ENCODE measurements at places on chromosomes 6 and 20. TPM values are rescaled to one million over a fixed set of nuclear protein-coding genes. Genes with fewer than 3 reads are reported as not detected.

PKIB gene
- total RNA-seq, result 5.2 TPM

DNA sequence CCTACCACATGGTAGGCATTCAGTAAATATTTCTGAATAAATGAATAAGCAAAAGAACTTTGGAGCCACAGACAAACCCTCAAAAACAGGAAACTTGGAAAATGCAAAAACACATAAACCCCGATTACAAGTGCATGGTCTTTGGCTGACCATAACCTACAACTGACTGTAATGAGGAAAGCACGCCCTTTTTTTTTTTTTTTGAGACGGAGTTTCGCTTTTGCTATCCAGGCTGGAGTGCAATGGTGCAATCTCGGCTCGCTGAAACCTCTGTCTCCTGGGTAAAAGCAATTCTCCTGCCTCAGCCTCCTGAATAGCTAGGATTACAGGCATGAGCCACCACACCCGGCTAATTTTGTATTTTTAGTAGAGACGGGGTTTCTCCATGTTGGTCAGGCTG, 11.9 kb upstream of the LATS1 start:
- no peak for DNase-seq
- H3K27me3 ChIP-seq, result no peaks in the 10 kb centered on the region
- H3K27ac ChIP-seq, result no peak overlapping the region
- no peaks in the 10 kb centered on the region for H3K4me1 ChIP-seq
- H3K36me3 ChIP-seq, result no peaks in the 10 kb centered on the region

GRCh38 chr6:164015088-164015484, 600.6 kb downstream of the QKI start:
- H3K4me1 ChIP-seq, result no peaks in the 10 kb centered on the region
- H3K27ac ChIP-seq, result no peak overlapping the region
- no peaks in the 10 kb centered on the region for H3K36me3 ChIP-seq
- DNase-seq, result no peak
- H3K27me3 ChIP-seq, result no peaks in the 10 kb centered on the region
- no peak overlapping the region for H3K4me3 ChIP-seq

SPO11 gene
- total RNA-seq, result not detected

FAM217A gene
- not detected for total RNA-seq

DNA sequence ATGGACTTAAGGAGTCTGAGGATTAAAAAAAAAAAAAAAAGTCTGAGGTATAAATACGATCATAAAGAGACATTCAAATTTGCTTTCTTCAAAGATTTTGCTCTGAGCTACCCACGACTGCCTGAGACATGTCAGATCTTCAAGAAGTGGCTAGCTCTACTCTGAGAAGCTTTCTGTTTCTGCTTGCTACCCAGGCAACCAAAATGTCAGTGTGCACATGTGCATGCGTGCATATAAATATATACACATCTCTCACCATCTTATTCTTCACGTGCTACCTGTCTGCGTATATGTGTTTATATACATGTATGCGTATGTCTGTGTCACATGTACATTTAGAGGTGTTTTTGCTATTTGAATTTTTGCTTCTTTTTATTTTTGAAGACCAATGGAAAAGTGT, 299.6 kb upstream of the STXBP5 start:
- DNase-seq, result no peak
- H3K36me3 ChIP-seq, result no peaks in the 10 kb centered on the region
- H3K27me3 ChIP-seq, result no peaks in the 10 kb centered on the region

GRCh38 chr6:149153100-149153499, 164.4 kb upstream of the TAB2 start:
- DNase-seq, result no peak
- no peaks in the 10 kb centered on the region for H3K4me1 ChIP-seq
- no peaks in the 10 kb centered on the region for H3K27me3 ChIP-seq
- H3K36me3 ChIP-seq, result no peaks in the 10 kb centered on the region
- H3K4me3 ChIP-seq, result no peak overlapping the region
- H3K27ac ChIP-seq, result no peak overlapping the region

RAD21L1 gene
- total RNA-seq, result not detected

GRCh38 chr20:57953638-57954037, 243.8 kb upstream of the PMEPA1 start:
- H3K36me3 ChIP-seq, result no peaks in the 10 kb centered on the region
- no peaks in the 10 kb centered on the region for H3K4me1 ChIP-seq
- DNase-seq, result no peak

- H3K36me3 ChIP-seq, result no peaks in the 10 kb centered on the region
- no peak overlapping the region for H3K4me3 ChIP-seq
- H3K4me1 ChIP-seq, result no peaks in the 10 kb centered on the region
- no peaks in the 10 kb centered on the region for H3K27me3 ChIP-seq
Measured at GRCh38 chr6:105901583-105901982, 184.6 kb upstream of the PRDM1 start.

DNA sequence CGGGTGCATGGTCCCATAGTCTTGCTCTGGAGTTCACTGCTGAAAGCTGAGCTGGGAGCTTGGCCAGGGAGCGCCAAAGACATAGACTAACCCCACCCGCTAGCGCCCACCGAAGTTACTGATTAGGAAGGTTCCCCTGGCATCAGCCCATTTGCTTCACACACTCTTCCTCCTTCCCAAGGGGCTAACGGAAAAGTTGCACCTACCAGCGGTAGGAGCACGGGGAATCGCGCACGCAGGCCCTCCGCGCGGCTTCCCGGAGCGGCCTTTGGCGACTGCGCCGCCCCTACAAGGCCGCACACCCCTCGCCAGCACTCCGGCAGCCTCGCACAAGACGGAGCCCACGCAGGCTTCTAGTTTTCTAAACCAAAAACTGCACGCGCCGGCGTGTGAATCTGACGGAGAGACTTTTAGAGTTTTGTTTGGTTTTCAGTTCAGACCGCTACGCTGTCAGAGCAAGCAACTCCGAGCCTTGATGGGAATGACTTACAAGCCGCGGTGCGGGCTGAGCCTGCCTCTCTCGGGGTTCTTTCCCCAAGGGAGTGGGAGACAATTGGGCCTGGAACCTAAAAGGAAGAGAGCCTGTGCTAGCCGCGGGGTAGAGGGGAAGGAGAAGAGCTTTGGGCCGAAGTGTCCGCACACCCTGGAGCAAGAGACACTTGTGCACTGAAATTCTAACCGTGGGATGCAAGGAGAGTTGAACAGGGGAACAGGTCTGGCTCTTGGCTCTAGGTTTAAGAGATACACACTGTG, 891 bp upstream of the POU3F2 start:
- peak overlapping the region; percentile 42 for H3K4me3 ChIP-seq
- no peaks in the 10 kb centered on the region for H3K4me1 ChIP-seq
- no peak overlapping the region for H3K27ac ChIP-seq
- peaks cover 40% of the 10 kb centered on the region for H3K27me3 ChIP-seq

- H3K4me3 ChIP-seq, result no peak overlapping the region
- no peaks in the 10 kb centered on the region for H3K4me1 ChIP-seq
Measured at GRCh38 chr6:28408076-28408802, 8.7 kb upstream of the ZSCAN12 start.

MYO6 gene
- total RNA-seq, result 25.0 TPM

TMEM244 gene
- not detected for total RNA-seq

- H3K4me1 ChIP-seq, result no peaks in the 10 kb centered on the region
- no peak for DNase-seq
- no peaks in the 10 kb centered on the region for H3K27me3 ChIP-seq
- H3K4me3 ChIP-seq, result no peak overlapping the region
Measured at GRCh38 chr6:116159782-116160524, 34.0 kb upstream of the COL10A1 start.

TTLL9 gene
- total RNA-seq, result 2.9 TPM

PRSS35 gene
- total RNA-seq, result 0.34 TPM

GRCh38 chr20:23320317-23320716, 30.3 kb upstream of the NXT1 start:
- DNase-seq, result no peak
- H3K4me3 ChIP-seq, result no peak overlapping the region
- H3K4me1 ChIP-seq, result no peaks in the 10 kb centered on the region
- no peaks in the 10 kb centered on the region for H3K27me3 ChIP-seq
- no peaks in the 10 kb centered on the region for H3K36me3 ChIP-seq

ZNF311 gene
- 1.7 TPM for total RNA-seq

DNA sequence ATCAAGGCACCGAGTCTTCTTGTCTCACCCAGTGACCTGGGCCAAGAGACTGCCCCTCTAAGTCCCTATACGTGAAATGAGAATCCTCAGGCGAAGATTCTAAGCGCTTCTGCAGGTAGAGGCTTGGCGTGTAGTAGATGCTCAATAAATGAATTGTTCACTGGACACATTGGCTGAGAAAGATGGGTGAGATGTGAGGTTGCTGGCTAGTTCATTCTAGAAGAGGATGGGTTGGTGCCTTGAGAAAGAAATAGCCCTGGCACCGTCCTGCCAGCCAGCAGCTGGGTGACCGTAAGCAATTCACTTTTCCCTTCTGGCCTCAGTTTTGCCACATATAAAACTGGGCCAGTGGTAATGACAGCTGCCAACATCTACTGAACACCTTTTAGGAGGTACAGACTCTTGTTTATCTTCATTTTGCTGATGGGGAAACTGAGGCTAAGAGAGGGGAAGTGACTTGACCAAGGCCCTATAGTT, 1.4 kb downstream of the SRC start:
- DNase-seq, result no peak
- peak overlapping the region; percentile 93 for H3K27ac ChIP-seq
- H3K4me3 ChIP-seq, result peak overlapping the region; percentile 53
- H3K36me3 ChIP-seq, result no peaks in the 10 kb centered on the region
- no peaks in the 10 kb centered on the region for H3K27me3 ChIP-seq

DDX43 gene
- total RNA-seq, result 3.7 TPM

- DNase-seq, result no peak
- no peaks in the 10 kb centered on the region for H3K27me3 ChIP-seq
- no peaks in the 10 kb centered on the region for H3K4me1 ChIP-seq
- no peaks in the 10 kb centered on the region for H3K36me3 ChIP-seq
Measured at GRCh38 chr6:80091506-80091905, 15.0 kb upstream of the BCKDHB start.

FOXF2 gene
- total RNA-seq, result not detected

- H3K4me3 ChIP-seq, result no peak overlapping the region
- H3K27me3 ChIP-seq, result no peaks in the 10 kb centered on the region
- no peak for DNase-seq
- H3K36me3 ChIP-seq, result no peaks in the 10 kb centered on the region
- no peak overlapping the region for H3K27ac ChIP-seq
Measured at GRCh38 chr20:56575157-56575556, 42.1 kb downstream of the FAM209B start.

GRCh38 chr6:42532038-42532669, 31.7 kb upstream of the UBR2 start:
- H3K27ac ChIP-seq, result no peak overlapping the region
- H3K4me3 ChIP-seq, result no peak overlapping the region
- peak; percentile 39 for DNase-seq
- no peaks in the 10 kb centered on the region for H3K4me1 ChIP-seq

- H3K4me3 ChIP-seq, result no peak overlapping the region
- DNase-seq, result no peak
- H3K36me3 ChIP-seq, result no peaks in the 10 kb centered on the region
Measured at GRCh38 chr6:113699239-113699638, 157.9 kb upstream of the MARCKS start.

NKX2-2 gene
- not detected for total RNA-seq

GRCh38 chr6:135314543-135314942, 133.4 kb downstream of the MYB start:
- H3K36me3 ChIP-seq, result no peaks in the 10 kb centered on the region
- no peaks in the 10 kb centered on the region for H3K27me3 ChIP-seq
- H3K4me1 ChIP-seq, result no peaks in the 10 kb centered on the region
- H3K27ac ChIP-seq, result no peak overlapping the region

GRCh38 chr6:160013987-160014868, 45.3 kb downstream of the IGF2R start:
- H3K27me3 ChIP-seq, result no peaks in the 10 kb centered on the region
- DNase-seq, result no peak
- H3K4me1 ChIP-seq, result no peaks in the 10 kb centered on the region
- no peaks in the 10 kb centered on the region for H3K36me3 ChIP-seq
- H3K27ac ChIP-seq, result no peak overlapping the region

PSORS1C1 gene
- 0.83 TPM for total RNA-seq

MDFI gene
- total RNA-seq, result 80.0 TPM

DNA sequence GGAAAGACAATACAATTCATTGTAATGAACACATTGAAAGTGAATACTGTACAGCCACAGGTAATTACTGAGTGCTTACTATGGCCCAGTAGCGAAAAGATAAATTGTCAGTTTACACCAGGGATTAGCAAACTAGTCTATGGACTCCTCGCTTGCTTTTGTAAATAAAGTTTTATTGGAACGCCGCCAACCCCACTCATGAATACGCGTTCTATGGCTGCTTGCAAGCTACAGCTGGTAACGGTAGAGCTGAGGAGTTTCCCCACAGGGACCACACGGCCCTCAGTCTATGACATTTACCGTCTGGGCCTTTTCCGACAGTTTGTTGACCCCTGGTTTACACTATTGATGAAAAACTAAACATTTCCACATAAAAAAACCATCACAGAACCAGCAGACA, 24.2 kb downstream of the LAMA5 start:
- no peak overlapping the region for H3K4me3 ChIP-seq
- no peaks in the 10 kb centered on the region for H3K27me3 ChIP-seq
- H3K36me3 ChIP-seq, result no peaks in the 10 kb centered on the region
- no peaks in the 10 kb centered on the region for H3K4me1 ChIP-seq
- no peak overlapping the region for H3K27ac ChIP-seq

DNA sequence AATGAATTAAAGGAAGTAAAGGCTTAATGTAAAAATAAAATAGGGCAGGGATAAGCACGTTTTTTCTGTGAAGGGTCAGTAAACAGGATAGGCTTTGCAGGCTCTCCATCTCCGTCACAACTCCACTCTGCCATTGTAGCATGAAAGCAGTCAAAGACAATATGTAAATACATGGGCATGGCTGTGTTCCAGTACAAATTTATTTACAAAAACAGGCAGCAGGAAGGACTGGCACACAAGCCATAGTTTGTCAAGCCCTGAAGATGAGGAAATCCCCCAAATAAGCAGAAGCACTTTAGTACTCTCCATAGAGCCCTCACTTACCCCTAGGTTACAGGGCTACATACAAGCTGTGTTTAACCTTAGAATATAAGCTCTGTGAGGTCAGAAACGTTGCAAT, 8.9 kb upstream of the FBXO9 start:
- H3K36me3 ChIP-seq, result no peaks in the 10 kb centered on the region
- no peaks in the 10 kb centered on the region for H3K27me3 ChIP-seq
- DNase-seq, result no peak
- no peaks in the 10 kb centered on the region for H3K4me1 ChIP-seq
- no peak overlapping the region for H3K4me3 ChIP-seq
- no peak overlapping the region for H3K27ac ChIP-seq

SOBP gene
- 14.7 TPM for total RNA-seq

- H3K27ac ChIP-seq, result peak overlapping the region; percentile 59
- DNase-seq, result peak; percentile 48
- H3K4me3 ChIP-seq, result no peak overlapping the region
- no peaks in the 10 kb centered on the region for H3K27me3 ChIP-seq
- no peaks in the 10 kb centered on the region for H3K4me1 ChIP-seq
- H3K36me3 ChIP-seq, result no peaks in the 10 kb centered on the region
Measured at GRCh38 chr6:148629181-148629580, 117.6 kb upstream of the UST start.

GRCh38 chr6:157755746-157756411, 67.2 kb upstream of the SNX9 start:
- H3K27me3 ChIP-seq, result no peaks in the 10 kb centered on the region
- peaks cover 9% of the 10 kb centered on the region for H3K4me1 ChIP-seq
- H3K27ac ChIP-seq, result peak overlapping the region; percentile 56
- H3K36me3 ChIP-seq, result no peaks in the 10 kb centered on the region
- DNase-seq, result no peak
- no peak overlapping the region for H3K4me3 ChIP-seq

CST5 gene
- total RNA-seq, result not detected

BPI gene
- 0.27 TPM for total RNA-seq

- no peaks in the 10 kb centered on the region for H3K36me3 ChIP-seq
- DNase-seq, result no peak
- peak overlapping the region; percentile 74 for H3K27ac ChIP-seq
- H3K4me3 ChIP-seq, result no peak overlapping the region
- peaks cover 2% of the 10 kb centered on the region for H3K4me1 ChIP-seq
Measured at GRCh38 chr6:33716890-33717632, 5.6 kb upstream of the UQCC2 start.

GRCh38 chr6:24927277-24927955, 8.3 kb downstream of the RIPOR2 start:
- H3K36me3 ChIP-seq, result no peaks in the 10 kb centered on the region
- peak overlapping the region; percentile 69 for H3K27ac ChIP-seq
- no peak for DNase-seq

SLC35B2 gene
- 5.9 TPM for total RNA-seq

RXRB gene
- 28.6 TPM for total RNA-seq

All from uterus (tissue), 4 donors.